ENCODE measurements at places on chromosomes 3 and 15. TPM values are rescaled to one million over a fixed set of nuclear protein-coding genes. Genes with fewer than 3 reads are reported as not detected.
A peak's percentile ranks its signal among the peaks of the same experiment; 100 is the strongest.

GMNC gene
- not detected for total RNA-seq

FETUB gene
- total RNA-seq = not detected

PLAAT1 gene
- total RNA-seq = not detected

TM6SF1 gene
- 2.8 TPM for total RNA-seq

RARB gene
- total RNA-seq = 18.5 TPM

DTX3L gene
- total RNA-seq = 32.6 TPM

DNA sequence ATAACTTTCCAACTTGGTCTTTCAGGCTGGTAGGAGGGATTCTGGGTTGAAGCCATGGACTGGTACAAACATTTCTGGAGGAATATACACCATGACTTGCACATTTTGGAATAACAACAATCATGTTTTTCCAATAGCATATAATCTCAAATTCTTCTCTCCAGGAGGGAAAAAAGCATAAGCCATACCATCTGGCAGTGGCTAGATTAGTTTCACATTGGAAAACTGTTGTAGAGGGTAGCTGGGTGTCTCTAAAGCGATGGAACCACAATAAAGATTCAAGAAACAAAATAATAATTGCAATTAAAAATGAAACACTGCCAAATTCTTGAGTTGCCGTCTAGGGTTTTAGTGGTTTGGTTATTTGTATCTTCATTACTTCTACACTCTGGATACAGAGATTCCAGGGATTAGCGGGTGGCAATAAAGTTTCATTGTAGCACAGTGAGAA is 278.5 kb upstream of the RASGRP1 start:
- no peak for DNase-seq

- DNase-seq = no peak
These were observed 1336.7 kb downstream of the NSUN3 start for GRCh38 chr3:95399585-95399984.

DNA sequence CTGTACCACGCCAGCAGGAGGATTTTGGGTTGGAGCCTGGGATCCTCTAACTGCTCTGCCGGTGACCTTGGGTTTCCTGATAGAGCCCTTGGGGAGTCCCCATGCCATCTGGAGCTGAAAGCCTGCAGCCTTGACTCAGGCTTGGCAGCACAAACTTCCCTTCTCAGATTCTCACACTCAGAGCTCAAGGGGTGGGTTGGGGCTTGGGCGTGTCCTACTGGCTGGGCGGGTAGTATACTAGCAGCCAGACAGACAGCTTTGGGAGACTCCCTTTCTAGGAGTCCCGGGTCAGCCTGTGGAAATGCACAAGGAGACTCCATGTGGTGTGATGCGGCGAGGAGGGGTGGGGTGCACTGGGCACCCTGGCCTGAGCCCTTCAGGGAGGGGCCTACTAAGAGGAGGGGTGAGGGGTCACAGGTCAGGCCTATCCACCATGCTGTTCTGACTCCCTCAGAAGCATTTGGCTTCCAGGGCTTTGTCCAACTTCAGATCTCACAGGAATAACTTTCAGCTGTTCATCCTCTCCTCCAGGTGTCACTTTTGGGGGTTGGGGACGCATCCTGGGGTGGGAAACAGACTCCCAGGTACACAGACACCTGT is 21.6 kb upstream of the PLXNA1 start:
- DNase-seq = peak; percentile 80

- DNase-seq = no peak
These were observed 523.9 kb upstream of the AGTR1 start for GRCh38 chr3:148173851-148174250.

DNA sequence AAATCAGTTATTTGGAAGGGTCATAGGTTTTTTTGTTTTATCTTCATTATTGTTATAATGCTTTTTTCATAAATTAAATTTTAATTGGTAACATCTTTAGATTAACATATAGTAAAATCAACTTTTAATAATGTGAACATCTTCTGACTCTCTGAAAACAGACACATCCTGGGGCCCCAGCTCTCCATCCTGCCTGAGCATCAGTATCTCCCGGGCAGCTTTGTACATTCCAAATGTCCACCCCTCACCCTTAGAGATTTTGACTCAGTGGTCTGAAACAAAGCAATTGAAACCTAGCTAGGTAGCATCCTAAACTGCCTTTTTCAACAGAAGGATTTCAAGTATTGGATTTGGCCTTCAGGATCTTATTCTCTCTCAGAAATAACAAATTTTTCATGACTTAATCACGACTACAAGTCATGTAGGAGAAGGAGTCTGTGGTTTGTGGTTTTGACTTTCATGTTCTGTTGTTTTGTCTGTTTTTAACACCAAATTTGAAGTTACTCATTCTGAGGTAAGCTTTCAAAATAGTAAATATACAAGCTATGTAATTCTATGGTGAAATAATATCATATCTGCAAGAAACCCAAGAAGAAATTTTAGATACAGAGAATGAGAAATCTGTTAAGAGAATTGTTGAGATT is 147.3 kb upstream of the UBE2E2 start:
- no peak for DNase-seq

DNA sequence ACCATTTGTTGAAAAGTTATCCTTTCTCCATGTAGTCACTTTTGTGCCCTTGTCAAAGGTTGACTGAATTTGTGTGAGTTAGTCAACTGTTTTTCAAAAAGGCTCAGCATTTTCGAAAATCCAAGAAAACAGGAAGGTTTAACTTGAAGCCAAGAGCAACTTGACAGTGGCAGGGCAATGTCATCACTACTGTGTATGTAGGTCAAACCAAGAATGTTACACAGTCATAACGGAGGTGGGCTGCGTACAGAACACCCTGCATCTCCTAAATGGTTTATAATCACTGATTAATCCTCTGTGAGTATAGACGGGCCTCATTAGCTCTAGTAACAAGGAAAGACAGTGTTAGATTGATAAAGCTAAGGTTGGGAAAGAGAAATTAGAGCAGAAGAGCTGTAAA is 1064.9 kb downstream of the FHIT start:
- no peak for DNase-seq

- no peak for DNase-seq
These were observed 4.4 kb upstream of the ATOSA start for GRCh38 chr15:52683580-52683979.

GRCh38 chr15:41599061-41599460 is 40.0 kb downstream of the TYRO3 start:
- no peak for DNase-seq

DNA sequence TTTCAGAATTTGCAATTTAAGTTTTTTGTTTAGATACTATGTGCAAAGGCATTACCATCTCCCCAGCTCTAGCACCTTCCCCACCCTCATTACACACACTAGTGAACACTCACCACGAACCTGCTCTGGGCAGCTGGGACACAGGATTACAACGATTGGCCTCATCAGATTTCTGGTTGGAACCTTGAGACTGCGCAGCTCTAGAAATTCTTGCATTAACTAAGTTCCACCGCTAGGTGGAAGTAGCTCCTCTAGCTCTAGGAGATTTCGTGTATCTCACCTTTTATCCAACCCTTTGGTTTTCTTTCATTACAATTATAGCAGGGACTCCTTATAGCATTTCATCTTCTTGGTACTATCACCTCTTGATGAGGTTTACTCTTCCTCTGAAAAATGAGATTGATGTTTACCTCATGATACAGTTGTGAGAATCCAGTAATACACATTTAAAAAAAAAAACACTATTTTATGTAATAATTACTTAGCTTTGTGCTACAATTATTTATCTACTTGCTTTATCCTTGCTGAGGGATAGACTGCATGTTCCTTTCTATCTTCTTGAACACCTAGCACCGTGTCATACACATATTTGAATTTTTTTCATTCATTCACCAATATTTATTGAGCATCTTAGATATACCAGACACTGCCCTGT is 28.7 kb upstream of the PLOD2 start:
- DNase-seq = peak; percentile 63

Measured in sigmoid colon (tissue), 7 donors.